Epithelial cell of esophagus (primary cell): ENCODE measurements at places on chromosomes 12 and 14.

GRCh38 chr12:70982286-70982685 is 61.7 kb upstream of the PTPRR start:
- DNase-seq, result peak; percentile 22

DNA sequence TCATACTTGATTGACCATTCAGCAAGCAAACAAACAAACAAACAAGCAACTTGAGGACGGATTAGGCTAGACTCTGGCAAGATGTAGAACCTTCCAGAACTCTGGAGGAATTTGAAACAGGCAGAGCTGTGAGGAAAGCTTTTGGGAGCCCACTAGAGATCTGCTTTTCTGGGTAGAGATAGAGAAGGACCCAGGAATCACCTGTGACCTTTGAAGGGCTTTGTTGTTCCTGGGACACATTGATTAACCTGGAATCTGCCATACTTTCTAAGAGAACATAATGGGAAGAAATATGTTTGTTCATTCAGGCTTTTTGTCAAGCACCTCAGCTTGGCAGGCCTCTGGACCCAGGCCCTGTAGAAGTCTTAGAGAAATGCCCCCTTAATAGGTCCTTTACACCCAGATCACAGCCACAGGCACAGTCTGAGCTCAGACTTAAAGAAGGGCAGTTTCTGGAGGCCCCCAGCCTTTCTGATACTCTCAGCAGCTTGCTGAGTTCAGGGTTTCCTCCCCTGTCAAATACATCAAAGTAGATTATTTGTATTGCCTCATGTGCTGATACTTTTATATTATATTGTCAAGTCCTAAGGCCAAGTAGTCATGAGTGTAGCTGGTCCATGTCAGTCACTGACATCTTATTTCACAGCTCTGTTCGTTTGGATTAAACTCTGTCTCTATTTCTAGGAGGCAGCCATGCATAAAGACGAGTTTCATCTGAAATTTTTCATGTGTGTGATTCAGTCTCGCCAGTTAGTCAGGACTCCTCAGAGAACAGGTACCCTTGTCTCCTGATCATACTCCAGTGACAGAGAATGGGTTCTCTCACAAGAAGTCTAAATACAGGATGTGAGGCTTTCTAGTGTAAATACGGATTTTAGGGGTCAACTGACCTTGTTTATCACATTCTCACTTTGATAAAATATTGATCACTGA is 1.1 kb upstream of the SENP1 start:
- DNase-seq, result no peak

- DNase-seq, result no peak
Measured at GRCh38 chr12:13745111-13745860, 236.1 kb downstream of the GRIN2B start.

DNA sequence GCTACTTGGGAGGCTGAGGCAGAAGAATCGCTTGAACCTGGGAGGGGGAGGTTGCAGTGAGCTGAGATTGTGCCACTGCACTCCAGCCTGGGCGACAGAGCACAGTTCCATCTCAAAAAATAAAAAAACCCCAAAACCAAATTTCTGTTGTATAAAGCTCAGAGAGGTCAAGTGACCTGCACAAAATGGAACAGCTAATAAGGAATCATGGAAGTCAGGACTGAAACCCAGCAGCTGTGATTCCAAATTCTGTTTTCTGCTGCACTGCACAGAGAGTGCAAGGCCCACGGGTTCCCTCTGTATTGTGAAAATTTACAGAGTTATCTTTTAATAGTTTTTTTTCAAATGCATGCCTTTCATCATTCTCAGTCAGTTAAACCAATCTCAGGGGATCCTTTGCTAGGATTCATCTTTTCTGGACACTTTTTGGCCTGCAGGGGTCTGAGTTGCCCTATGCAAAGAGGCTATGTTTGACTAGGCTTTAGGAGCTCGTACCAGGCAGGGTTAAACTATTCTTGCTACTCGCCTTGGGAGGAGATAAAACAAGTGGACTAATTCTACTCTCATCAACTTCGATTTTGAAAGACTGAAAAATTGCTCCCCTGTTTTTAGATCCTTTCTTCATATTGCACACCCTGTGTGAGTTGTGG is 26.1 kb upstream of the AACS start:
- DNase-seq, result no peak

DNA sequence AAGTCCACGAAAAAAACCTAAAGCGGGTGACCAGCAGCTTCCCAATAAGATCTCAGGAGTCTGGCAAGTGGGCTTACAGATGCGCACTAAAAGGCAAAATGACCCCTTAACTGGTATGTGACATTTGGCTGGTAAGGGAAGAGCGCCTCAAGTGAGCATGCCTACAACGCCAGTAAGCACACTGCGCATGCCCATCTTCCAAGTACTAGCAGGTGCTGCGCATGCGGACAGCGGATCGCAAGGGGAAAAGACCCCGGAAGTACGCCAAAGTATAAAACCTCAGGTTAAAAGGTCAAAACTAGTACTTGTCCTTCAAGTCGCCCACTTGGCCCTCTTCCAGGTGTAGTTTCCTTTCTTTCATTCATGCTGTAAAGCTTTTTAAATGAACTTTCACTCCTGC is 518.5 kb upstream of the MDGA2 start:
- DNase-seq, result no peak

- DNase-seq, result peak; percentile 10
Measured at GRCh38 chr12:113700943-113701342, 229.3 kb upstream of the LHX5 start.

DNA sequence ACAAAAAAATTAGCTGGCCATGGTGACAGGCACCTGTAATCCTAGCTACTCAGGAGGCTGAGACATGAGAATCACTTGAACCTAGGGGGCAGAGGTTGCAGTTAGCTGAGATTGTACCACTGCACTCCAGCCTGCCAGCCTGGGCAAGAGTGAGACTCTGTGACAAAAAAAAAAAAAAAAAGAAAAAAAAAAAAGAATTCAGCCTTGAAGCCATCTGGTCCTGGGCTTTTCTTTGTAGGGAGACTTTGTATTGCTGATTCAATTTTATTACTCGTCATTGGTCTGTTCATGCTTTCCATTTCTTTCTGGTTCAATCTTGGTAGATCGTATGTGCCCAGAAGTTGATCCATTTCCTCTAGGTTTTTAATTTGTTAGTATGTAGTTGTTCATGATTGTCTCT is 243.1 kb downstream of the RAD51B start:
- no peak for DNase-seq

GRCh38 chr12:47744005-47744651 is 14.6 kb downstream of the RAPGEF3 start:
- peak; percentile 89 for DNase-seq

DNA sequence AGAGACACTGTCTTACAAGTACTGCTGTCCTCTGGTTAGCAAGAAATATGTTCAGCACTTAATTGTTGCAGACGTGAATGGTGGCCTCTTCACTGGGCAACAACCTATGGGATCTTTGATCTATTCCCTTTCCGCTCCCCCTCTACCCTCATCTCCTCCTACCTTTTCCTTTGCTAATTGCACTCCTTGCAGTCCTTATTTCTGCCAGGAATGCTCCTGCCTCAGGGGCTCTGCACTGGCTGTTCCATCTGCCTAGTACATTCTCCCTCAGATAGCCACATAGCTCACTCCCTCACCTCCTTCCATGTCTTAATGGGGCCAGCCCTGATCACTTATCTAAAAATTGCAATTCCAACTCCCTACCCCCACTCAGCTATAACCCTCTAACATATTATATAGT is 4.5 kb upstream of the NFYB start:
- no peak for DNase-seq

DNA sequence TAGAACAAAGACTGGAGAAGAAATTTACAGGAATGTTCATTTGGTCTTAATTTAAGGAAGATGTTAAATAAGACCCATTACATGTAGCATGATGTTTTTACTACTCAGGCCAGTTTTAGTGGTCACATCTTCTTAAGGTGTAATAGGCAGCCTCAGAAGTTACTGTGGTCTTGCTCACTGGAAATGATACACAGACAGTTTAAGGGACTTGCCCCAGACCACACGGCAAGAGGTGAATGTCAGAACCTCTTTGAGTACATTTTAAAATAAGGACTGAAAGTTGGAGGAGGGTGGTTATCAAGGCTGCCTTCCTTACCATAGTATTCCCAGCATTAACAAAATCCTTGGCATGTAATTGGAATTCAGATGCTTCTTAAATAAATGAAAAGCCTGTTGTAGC is 37.9 kb downstream of the LRRK2 start:
- DNase-seq, result no peak

GRCh38 chr12:11877869-11878780 is 192.6 kb upstream of the BCL2L14 start:
- DNase-seq, result peak; percentile 90

GRCh38 chr14:94850309-94851211 is 80.6 kb upstream of the GSC start:
- DNase-seq, result no peak

- no peak for DNase-seq
Measured at GRCh38 chr12:53324113-53324778, 2.8 kb upstream of the AAAS start.

DNA sequence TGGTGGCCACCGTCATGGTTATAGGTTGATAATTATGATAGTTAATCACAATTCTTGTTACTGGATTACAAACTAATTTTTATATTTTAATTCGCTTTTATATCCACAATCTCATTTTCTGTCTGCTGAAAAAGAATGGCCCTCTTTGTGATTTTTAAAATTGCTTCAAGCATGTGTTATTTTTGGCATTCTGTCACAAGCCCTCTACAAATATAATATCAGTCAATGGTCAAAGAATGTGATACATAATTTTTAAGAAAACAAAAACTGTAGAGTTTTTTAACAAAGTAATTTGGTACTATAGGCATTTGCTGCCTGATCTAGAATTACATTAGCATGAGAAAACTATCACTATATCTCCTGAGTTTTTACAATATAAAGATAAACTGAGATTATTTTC is 352.0 kb upstream of the TMTC1 start:
- DNase-seq, result no peak

- no peak for DNase-seq
Measured at GRCh38 chr12:114240288-114240687, 165.7 kb downstream of the TBX5 start.

GRCh38 chr12:32024884-32025592 is 65.8 kb downstream of the RESF1 start:
- DNase-seq, result no peak

DNA sequence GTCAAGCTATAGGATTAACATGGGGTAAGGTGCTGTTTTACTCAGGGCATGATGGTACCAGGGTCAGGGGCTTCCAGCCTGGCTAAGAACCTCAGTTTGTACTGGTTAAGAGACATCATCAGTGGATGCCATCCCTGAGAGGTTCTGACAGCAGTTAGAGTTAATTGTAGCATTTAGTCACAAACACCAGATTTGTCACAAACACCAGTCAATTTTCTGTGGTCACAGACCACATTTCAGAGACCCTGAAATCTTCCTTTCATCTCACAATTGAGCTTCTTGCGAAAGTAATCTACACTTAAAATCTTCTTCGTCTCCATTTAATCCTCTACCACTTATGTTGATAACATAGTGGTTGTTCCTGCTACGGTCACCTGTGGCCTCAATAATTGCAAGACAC is 143.0 kb upstream of the EGLN3 start:
- DNase-seq, result no peak

DNA sequence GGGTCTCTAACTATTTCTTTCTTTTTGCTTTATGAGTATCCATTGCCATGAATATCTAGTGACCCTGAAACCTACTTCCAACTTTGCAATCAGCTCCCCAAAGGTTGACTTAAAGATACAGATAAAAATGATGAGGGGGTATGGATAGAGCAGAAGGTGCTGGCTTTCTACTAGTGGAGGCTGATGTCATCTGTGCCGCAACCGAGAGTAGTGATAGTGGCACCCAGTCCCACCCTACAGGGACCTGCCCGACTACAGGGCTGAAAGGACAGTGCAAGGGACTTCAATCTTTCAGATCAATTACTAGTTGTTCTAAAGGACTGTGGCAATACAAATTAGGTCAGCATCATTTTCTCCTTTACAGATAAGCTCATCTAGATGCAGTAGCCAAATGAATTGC is 806.0 kb downstream of the VRK1 start:
- DNase-seq, result no peak

GRCh38 chr14:105857826-105858675 is 331.7 kb downstream of the TMEM121 start:
- DNase-seq, result no peak

GRCh38 chr14:50060871-50061663 is 55.3 kb downstream of the VCPKMT start:
- peak; percentile 96 for DNase-seq

GRCh38 chr12:57127101-57127725 is 1.1 kb upstream of the LRP1 start:
- DNase-seq, result peak; percentile 57

- no peak for DNase-seq
Measured at GRCh38 chr12:3200814-3201233, 123.6 kb downstream of the TSPAN9 start.

DNA sequence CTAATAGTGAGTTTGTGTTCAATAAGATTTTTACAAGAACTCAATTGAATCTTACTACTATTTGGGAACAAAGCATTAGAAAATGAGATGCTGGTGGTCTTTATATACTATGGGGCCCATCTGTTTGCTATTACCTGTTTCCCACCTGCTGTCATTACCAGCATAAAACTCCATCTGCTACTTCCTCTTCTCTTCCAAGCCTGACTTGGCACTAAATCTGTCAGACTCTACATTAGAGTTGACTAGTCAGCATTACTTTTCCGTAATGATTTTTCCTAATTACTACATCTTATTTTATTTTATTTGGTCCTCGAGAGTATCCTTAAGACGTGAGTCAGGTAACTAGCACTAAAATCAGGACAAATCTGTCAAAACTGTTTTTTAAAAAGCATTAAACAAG is 68.1 kb upstream of the KRR1 start:
- DNase-seq, result no peak

- DNase-seq, result no peak
Measured at GRCh38 chr14:36829547-36829946, 167.9 kb downstream of the PAX9 start.

DNA sequence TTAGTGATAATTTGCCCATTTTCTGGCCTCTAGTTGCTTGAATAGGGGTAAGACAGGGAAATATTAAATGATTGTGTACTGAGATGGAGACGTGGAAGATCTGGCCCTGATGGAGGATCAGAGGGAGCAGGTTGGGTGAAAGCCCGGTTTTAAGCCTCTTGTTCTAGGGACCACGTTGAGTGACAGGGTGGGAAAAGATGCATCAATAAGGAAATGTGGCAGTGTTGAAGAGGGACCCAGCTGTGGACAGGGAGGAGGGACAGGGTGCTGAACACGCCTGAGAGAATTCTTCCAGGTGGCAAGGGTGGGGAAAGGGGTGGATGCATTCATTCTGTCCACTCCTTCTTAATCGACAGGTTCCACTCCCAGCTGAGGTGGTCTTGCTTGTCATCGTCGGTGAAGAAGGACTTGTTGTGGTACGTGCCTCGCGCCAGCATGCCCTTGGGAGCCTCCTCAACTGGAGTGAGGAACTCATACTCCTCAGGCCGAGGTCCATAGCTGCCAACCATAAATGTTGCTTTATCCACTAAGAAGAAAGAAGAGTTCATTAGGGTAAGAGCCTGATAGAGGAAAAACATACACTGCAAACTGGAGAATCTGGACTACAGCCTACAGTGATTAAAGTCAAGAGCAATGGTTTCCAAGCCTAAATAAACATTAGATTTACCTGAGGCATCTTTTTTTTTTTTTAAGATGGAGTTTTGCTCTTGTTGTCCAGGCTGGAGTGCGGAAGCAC is 4.0 kb upstream of the ERP27 start:
- no peak for DNase-seq

- no peak for DNase-seq
Measured at GRCh38 chr12:50685641-50686040, 78.3 kb upstream of the ATF1 start.

GRCh38 chr14:25108959-25109358 is 59.0 kb upstream of the STXBP6 start:
- DNase-seq, result peak; percentile 6
